ENCODE measurements at places on chromosomes 1 and 21. TPM values are rescaled to one million over a fixed set of nuclear protein-coding genes. Genes with fewer than 3 reads are reported as not detected.

LY9 gene
- total RNA-seq: not detected

AADACL4 gene
- not detected for total RNA-seq

C1orf159 gene
- total RNA-seq: 24.5 TPM

C1orf141 gene
- total RNA-seq: not detected

- peaks cover 11% of the 10 kb centered on the region for H3K27me3 ChIP-seq
- no peak for DNase-seq
- H3K4me1 ChIP-seq: peaks cover 3% of the 10 kb centered on the region
- H3K36me3 ChIP-seq: no peaks in the 10 kb centered on the region
- H3K4me3 ChIP-seq: no peak overlapping the region
Measured at GRCh38 chr1:37741662-37742061, 23.3 kb downstream of the EPHA10 start.

GRCh38 chr1:54335755-54336108, 70.5 kb downstream of the SSBP3 start:
- H3K4me3 ChIP-seq: peak overlapping the region; percentile 32
- H3K27me3 ChIP-seq: peaks cover 43% of the 10 kb centered on the region
- no peak for DNase-seq
- H3K27ac ChIP-seq: peak overlapping the region; percentile 96

DNA sequence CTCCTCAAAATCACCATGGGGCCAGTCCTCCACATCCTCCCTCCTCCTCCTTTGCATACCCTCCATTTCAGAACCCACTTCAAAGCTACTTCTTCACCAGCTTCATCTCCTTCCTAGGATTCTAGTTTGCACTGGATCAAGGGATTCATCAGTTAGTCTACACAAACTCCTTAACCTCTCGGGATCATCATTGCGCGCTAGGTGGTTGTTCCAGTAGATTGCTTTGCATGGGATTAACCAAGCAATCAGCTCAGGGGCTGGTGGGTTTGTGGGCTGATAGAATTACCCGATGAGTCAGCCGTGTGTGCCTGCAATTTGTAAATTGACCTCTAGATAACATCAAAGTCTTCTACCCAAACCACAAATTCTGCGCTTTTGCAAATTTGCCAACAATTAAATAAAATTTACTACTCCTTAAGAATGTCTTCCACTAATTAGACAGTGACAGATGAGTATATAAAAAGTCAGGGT, 7.7 kb downstream of the KANK4 start:
- H3K27ac ChIP-seq: no peak overlapping the region
- H3K4me1 ChIP-seq: no peaks in the 10 kb centered on the region
- no peaks in the 10 kb centered on the region for H3K36me3 ChIP-seq
- peaks cover 8% of the 10 kb centered on the region for H3K27me3 ChIP-seq

DNA sequence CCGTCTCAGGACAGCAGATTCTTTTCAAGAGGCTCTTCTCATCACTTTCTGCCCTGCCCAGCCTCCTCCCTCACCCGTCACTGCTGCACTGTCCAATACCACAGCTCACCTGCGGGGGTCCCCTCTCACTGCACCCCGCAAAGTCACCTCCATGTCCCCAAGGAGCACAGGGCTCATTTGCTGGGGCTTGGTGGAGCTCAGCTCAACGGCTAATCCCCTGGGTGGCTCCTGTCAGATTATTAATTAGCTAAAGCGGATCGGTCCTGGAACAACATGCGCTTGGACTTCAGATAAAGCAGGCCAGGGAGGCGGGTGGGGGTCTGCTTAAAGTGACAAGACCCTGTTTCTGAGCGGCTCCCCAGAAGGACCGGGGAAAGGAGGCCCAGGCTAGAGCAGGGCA, 43.1 kb downstream of the CASZ1 start:
- no peaks in the 10 kb centered on the region for H3K36me3 ChIP-seq
- DNase-seq: peak; percentile 40
- H3K4me3 ChIP-seq: no peak overlapping the region
- H3K4me1 ChIP-seq: peaks cover 37% of the 10 kb centered on the region
- H3K27ac ChIP-seq: no peak overlapping the region
- peaks cover 20% of the 10 kb centered on the region for H3K27me3 ChIP-seq

GRCh38 chr1:204162494-204163074, 3.6 kb downstream of the REN start:
- peak overlapping the region; percentile 23 for H3K4me3 ChIP-seq
- H3K4me1 ChIP-seq: no peaks in the 10 kb centered on the region
- DNase-seq: peak; percentile 91
- peaks cover 6% of the 10 kb centered on the region for H3K27me3 ChIP-seq

DNA sequence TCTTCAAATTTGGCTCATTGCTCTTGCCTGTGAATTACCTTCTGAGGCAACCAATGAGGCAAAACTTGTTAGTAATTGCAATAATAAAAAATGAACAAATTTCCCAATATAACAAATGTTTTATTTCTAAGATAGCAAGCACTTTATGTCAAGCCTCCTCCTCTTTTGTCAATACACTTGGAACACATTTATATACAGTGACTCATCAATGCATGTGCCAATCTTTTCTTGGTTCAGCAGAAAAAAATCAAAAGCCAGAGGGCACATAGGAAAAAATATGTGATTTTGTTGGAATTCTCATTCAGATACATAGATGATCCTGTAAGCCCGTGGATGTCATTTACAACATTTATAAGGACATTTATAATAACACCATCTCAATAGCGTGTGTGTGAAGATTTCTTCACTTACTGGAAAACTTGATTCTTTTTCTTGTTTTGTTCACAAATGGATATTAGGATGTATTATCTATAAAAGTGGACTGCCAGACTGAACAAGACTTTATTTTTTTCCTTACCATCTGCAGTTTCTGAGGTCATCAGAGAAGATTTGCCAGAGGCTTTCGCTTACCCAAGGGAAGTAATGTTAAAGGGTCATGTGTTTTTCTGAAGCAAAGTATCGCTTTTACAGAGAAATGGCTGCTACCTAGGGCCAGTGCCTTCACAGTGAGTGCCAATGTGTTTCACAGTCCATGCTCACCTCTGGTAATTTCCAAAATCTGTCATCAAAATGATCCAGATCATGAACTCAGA, 645.7 kb upstream of the PTBP2 start:
- peaks cover 3% of the 10 kb centered on the region for H3K27me3 ChIP-seq
- DNase-seq: no peak
- H3K27ac ChIP-seq: no peak overlapping the region
- H3K36me3 ChIP-seq: no peaks in the 10 kb centered on the region
- H3K4me1 ChIP-seq: peaks cover 5% of the 10 kb centered on the region

- no peaks in the 10 kb centered on the region for H3K36me3 ChIP-seq
- no peak for DNase-seq
- H3K27me3 ChIP-seq: peaks cover 2% of the 10 kb centered on the region
- no peak overlapping the region for H3K4me3 ChIP-seq
- H3K4me1 ChIP-seq: peaks cover 52% of the 10 kb centered on the region
Measured at GRCh38 chr1:39174390-39175081, 30.0 kb upstream of the MACF1 start.

DNA sequence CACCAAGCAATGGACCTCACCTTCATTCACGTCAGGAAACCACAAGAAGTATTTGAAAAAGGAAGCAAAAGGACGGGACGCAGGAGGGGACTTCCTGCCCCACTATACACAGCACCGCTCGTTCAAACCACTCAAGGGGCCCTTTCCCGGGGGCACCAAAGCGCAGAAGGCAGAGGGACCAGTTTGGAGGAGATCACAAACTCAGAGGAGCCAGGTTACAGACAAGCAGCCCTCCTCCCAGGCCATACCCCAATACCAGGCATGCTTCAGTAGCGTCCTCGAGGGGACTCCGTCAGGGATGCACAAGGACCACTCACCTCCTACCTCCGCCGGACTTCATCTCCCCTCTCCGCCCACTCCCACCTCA, 685 bp downstream of the CRTC2 start:
- H3K4me3 ChIP-seq: peak overlapping the region; percentile 93
- peaks cover 14% of the 10 kb centered on the region for H3K27me3 ChIP-seq
- no peak for DNase-seq
- H3K36me3 ChIP-seq: no peaks in the 10 kb centered on the region
- H3K27ac ChIP-seq: peak overlapping the region; percentile 94

Measured in glutamatergic neuron (in vitro differentiated cells).